ENCODE measurements at places on chromosomes 2 and 18.
A peak's percentile ranks its signal among the peaks of the same experiment; 100 is the strongest.

GRCh38 chr18:59669872-59670657, 27.2 kb downstream of the CCBE1 start:
- DNase-seq = no peak

DNA sequence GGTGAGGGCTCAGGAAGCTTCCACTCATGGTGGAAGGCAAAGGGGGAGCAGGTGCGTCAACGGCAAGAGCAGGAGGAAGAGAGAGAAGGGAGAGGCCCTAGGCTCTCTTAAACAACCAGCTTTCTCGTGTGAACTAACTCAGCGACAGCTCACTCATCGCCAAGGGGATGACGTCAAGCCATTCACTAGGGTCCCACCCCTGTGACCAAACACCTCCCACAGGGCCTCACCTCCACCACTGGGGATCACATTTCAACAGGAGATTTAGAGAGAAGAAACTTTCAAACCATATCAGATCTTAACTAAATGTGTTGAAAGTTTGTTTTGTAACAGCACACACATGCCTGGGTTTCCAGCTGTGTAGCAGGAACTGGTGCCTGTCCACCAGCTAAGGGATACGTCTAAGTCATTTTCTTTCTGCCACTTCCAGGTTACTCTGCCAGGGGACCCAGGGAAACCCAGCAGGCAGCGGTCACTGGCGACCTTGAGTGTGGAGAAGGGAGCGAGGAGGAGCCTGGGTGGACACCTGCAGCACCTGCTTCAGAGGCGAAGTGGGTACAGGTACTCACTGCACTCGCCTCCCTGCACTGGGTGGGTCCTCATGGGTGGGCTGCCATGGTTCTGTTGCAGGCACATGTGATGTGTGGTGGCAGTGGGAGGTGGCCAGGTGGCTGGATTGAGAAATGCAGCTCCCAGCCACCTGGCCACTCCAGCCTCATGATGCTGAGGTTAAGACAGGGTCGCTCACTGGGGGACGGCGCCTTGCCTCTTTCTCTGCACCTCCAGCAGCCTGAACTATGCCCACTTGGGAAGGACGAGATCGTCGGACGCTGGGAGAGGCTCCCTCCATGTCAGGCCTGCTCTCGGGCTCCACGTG, 8.4 kb upstream of the GPC1 start:
- no peak for DNase-seq

DNA sequence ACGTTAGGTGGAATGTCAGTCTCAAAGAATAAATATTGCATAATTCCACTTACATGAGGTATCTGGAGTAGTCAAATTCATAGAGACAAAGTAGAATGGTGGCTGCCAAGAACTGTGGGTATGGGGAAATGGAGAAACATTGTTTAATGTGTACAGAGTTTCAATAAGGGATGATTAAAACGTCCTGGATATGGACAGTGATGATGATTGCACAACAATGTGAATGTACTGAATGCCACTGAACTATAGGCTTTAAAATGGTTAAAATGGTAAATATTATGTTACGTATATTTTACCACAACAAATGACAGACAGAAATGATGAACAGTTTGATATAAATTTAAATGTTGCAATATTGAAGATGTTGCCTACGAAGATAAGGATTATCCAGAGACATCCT, 602.0 kb upstream of the PKDCC start:
- DNase-seq = no peak

- DNase-seq = no peak
Measured at GRCh38 chr2:236259371-236259770, 4.8 kb downstream of the ASB18 start.

GRCh38 chr2:42228101-42228500, 58.9 kb downstream of the EML4 start:
- no peak for DNase-seq

- DNase-seq = no peak
Measured at GRCh38 chr18:79472946-79473345, 77.2 kb downstream of the NFATC1 start.

DNA sequence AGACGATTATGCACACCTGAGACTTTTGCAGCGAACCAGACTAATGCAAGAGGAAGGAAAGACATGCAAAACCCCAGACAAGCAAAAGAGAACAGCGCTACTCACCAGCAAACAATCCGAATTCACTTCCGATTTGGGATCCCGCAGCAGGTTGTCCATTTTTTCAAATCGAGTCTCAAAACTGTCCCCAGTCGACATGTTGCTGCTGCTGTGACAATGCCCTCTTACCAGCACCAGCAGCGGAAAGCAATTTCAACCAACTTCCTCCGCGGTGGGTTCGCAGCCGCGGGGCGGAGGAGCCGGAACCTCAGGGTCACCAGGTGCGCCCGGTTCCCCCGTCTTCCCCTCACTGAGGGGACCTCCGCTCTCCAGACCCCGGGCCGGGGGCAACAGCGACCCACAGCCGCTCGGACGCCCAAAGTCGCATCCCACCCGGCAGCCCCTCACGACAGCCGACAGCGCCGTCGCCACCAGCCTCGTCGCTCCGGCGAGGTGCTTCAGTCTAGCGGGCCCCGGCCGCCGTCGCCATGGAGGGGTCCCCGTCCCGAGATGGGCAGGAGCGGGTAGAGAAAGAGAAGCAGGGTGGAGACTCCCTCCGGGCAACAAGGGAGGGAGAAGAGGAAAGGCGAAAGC, 784 bp downstream of the ROCK1 start:
- peak; percentile 50 for DNase-seq

- no peak for DNase-seq
Measured at GRCh38 chr2:71395471-71395870, 57.9 kb upstream of the DYSF start.

DNA sequence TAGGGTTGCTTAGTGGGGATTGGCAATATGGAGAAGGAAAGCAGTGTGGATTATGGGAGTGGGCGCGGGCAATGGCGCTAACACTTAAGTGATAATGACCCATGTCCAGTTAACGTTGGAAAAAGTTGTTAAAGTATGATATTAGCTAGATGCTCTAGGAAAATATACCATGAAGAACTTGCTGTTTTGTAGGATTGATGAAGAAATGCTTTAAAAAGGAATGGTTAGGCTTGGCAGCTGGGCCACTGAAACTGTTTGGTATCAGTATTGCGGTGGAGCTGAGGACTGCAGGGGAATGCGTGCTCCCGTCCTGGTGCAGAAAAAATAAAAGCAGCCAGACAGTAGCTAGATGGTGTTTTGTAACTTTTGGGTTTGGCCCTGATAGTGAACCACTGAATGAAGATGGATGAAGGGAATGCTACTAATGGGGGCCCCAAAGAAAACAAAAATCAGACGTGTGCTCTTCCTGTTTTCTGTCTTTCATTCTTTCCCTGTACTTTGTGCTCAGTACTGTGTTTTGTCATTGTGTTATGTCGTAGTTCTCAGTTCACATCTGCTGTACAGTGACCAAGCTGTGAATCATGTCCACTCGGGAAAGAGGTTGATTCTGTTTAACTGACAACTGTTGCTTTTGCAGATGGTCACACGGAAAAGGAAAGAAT, 999 bp downstream of the INSIG2 start:
- DNase-seq = no peak

DNA sequence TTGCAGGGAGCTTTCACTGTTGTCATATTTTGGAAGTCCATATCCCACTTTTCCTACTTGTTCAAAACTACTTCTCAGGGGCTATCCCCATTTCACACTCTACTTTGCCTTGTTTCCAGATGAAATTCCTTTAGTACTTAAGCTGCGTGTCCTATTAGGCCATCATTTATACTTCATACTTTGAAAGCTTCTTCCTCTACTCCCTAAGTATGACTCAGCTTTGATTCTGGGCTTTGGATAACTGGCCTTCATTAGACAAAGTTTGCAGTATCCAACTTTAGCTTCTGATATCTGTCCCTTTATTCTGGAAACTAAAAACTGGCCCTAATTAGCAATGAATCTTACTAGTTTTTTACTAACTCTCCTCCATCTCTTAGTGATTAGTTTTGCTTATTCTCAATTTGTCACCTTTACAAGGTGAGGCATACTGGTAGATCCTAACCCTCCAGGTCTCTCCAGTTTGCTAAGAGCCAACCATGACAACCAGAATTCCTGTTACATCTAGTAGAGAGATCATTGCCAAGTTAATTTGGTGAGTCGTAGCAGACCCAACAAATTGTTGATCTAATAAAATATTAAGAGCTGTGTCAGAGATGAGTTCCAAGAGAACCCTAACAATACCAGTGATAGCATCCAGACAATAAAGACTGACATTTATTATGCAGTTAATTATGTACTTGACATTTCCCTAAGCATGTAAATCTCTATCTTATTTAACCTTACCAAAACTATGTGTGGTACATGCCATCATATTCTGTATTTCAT, 31.2 kb upstream of the ITGAV start:
- no peak for DNase-seq

- no peak for DNase-seq
Measured at GRCh38 chr2:71190656-71191569, 36.0 kb downstream of the PAIP2B start.

- DNase-seq = no peak
Measured at GRCh38 chr2:67234440-67234839, 162.7 kb upstream of the ETAA1 start.

- no peak for DNase-seq
Measured at GRCh38 chr2:199946836-199947235, 8.5 kb downstream of the TYW5 start.

GRCh38 chr2:11483806-11484617, 18.1 kb upstream of the E2F6 start:
- DNase-seq = no peak

Measured in activated T-cell treated with anti-CD3 and anti-CD28 coated beads for 24 hours (primary cell).